Activated T-helper 2 cell treated with anti-CD3 and anti-CD28 coated beads, Interferon-gamma antibody, Interleukin-2, Interleukin-4, amounts not matched to agents 10 μg/mL and 5 μg/mL and 100 μg/mL, durations not matched to agents 14 hours and 24 hours and 36 hours (primary cell): ENCODE measurements at places on chromosomes 7 and 10.

DNA sequence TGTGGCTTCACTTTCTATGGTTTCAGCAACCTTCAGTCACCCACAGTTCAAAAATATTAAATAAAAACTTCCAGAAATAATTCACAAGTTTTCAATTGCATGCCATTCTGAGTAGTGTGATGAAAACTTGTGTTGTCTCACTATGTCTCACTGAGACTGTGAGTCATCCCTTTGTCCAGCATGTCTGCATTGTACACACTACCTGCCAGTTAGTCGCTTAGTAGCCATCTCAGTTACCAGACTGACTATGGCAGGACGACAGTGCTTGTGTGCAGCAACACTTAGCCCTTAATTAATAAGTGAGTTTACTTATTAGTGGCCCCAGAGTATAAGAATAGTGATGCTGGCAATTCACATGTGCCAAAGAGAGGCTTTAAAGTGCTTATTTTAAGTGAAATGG, 22.5 kb downstream of the CCDC186 start:
- H3K27ac ChIP-seq, result no peak overlapping the region
- no peak overlapping the region for H3K4me3 ChIP-seq
- no peaks in the 10 kb centered on the region for H3K27me3 ChIP-seq

DNA sequence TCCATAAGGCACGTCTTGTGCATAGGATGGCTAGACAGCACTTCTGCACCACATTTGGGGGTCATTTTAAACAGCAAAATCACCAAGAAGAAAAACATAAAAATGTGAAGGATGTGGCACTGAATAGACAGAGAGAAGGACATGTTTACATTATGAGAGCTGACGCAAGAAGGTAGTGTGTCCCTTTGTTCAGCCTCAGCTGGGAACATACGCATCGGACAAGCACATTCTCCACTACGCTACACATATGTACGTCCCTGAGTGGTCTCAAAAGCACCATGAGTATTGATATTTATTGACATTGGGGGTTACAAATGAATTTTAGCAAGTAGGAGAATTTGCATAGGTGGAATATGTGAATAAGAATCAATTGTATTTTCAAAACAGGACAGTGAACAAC, 20.2 kb downstream of the DDC start:
- no peaks in the 10 kb centered on the region for H3K27me3 ChIP-seq
- H3K4me1 ChIP-seq, result peaks cover 16% of the 10 kb centered on the region
- H3K4me3 ChIP-seq, result no peak overlapping the region
- no peak overlapping the region for H3K27ac ChIP-seq

GRCh38 chr10:132904181-132904813, 38.1 kb downstream of the CFAP46 start:
- H3K36me3 ChIP-seq, result no peaks in the 10 kb centered on the region
- no peaks in the 10 kb centered on the region for H3K27me3 ChIP-seq
- peak overlapping the region; percentile 4 for H3K27ac ChIP-seq

- H3K27me3 ChIP-seq, result no peaks in the 10 kb centered on the region
- H3K4me1 ChIP-seq, result peaks cover 20% of the 10 kb centered on the region
- DNase-seq, result no peak
- H3K4me3 ChIP-seq, result no peak overlapping the region
- H3K27ac ChIP-seq, result no peak overlapping the region
- peaks cover 6% of the 10 kb centered on the region for H3K36me3 ChIP-seq
Measured at GRCh38 chr7:117146059-117146458, 176.8 kb downstream of the WNT2 start.

- no peak overlapping the region for H3K27ac ChIP-seq
- DNase-seq, result no peak
- H3K4me3 ChIP-seq, result no peak overlapping the region
- no peaks in the 10 kb centered on the region for H3K4me1 ChIP-seq
Measured at GRCh38 chr10:61472090-61472674, 19.0 kb upstream of the TMEM26 start.

GRCh38 chr7:158016180-158017097, 571.2 kb downstream of the PTPRN2 start:
- no peak for DNase-seq
- H3K27ac ChIP-seq, result no peak overlapping the region
- no peak overlapping the region for H3K4me3 ChIP-seq
- H3K4me1 ChIP-seq, result no peaks in the 10 kb centered on the region
- no peaks in the 10 kb centered on the region for H3K36me3 ChIP-seq

DNA sequence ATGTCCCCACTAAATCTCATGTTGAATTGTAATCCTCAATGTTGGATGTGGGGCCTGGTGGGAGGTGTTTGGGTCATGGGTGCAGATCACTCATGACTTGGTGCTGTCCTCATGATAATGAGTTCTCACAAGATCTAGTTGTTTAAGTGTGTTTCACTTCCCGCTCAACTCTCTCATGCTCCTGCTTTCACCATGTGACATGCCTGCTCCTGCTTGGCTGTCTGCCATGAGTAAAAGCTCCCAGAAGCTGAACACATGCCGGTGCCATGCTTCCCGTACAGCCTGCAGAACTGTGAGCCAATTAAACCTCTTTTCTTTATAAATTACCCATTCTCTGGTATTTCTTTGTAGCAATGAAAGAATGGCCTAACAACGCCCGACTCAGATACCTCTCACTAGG, 6.2 kb upstream of the PSTK start:
- no peaks in the 10 kb centered on the region for H3K4me1 ChIP-seq
- H3K4me3 ChIP-seq, result no peak overlapping the region
- peaks cover 11% of the 10 kb centered on the region for H3K27me3 ChIP-seq
- H3K36me3 ChIP-seq, result no peaks in the 10 kb centered on the region
- no peak overlapping the region for H3K27ac ChIP-seq

DNA sequence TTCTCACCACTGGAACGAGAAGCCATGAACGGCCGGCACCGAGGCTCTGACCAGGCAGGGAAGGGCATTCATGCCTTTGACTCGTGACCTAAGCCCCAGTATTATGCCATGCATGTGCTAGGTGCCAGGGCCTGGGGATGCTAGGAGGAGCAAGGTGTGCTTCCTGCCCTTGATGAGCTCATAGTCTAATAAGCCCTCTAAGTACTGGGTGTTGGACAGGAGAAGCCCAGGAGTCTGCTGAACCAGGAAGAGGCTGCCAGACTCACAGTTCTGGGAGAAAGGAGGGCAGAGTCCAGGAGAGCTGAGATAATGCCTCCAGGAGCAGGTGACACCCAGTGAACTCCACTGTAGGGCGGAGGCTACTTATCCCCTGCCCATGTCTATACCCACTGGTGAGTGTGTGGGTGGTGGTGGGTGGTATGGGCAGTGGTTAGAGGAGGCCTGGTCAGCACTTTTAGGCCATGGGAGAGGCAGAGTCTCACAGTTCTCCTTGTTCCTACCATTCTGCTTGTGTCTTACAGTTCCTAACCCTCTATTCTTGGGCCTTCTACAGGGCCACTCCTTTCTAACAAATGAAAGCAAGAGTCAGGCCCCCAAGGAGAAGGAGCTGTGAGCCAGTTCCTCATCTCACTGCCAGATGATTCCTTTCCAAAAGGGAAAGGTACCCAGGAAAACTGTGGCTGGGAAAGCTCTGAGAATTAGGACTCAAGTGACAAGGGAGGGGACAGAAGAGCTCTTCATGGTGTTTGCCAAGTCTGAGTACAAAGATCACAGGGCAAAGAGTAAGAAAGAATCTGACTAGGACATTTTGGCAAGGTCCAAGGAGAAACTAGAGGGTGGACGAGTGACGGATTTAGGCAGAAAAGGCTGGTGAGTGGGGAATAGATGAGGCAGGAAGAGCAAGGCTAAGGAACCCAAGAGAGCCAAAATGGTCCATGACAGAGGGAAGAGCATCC, 3.6 kb upstream of the MXI1 start:
- H3K36me3 ChIP-seq, result no peaks in the 10 kb centered on the region
- H3K27me3 ChIP-seq, result peaks cover 55% of the 10 kb centered on the region
- H3K27ac ChIP-seq, result no peak overlapping the region
- no peak overlapping the region for H3K4me3 ChIP-seq
- H3K4me1 ChIP-seq, result peaks cover 21% of the 10 kb centered on the region
- no peak for DNase-seq

GRCh38 chr10:120805014-120805812, 45.9 kb upstream of the WDR11 start:
- no peak for DNase-seq
- no peaks in the 10 kb centered on the region for H3K27me3 ChIP-seq
- no peaks in the 10 kb centered on the region for H3K4me1 ChIP-seq
- H3K27ac ChIP-seq, result no peak overlapping the region
- no peaks in the 10 kb centered on the region for H3K36me3 ChIP-seq

GRCh38 chr10:71255550-71255807, 43.1 kb downstream of the UNC5B start:
- no peak for DNase-seq
- no peak overlapping the region for H3K27ac ChIP-seq
- H3K4me3 ChIP-seq, result no peak overlapping the region
- no peaks in the 10 kb centered on the region for H3K27me3 ChIP-seq

GRCh38 chr10:30029872-30030256, 29.5 kb downstream of the JCAD start:
- no peak for DNase-seq
- H3K27ac ChIP-seq, result no peak overlapping the region
- H3K4me3 ChIP-seq, result peak overlapping the region; percentile 97
- H3K27me3 ChIP-seq, result no peaks in the 10 kb centered on the region

DNA sequence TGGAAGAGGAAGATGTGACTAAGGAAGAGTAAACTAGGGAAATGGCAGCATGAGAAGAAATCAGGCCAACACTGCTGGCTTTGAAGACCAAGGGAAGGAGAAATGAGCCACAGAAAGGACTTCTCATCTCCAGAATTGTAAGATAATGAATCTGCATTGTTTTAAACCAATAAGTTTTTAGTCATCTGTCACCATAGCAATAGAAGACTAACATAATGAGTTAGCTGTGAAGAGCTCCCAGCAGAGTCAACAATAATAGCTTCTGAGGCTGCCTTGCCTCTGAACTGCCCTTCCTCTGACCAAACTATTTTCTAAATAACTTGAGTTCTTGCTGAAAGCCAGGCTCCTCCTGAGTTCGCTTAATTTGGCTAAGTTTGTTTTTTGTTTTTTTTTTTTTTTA, 103.6 kb downstream of the CACNA2D1 start:
- H3K4me1 ChIP-seq, result no peaks in the 10 kb centered on the region
- no peak overlapping the region for H3K27ac ChIP-seq
- no peaks in the 10 kb centered on the region for H3K27me3 ChIP-seq

DNA sequence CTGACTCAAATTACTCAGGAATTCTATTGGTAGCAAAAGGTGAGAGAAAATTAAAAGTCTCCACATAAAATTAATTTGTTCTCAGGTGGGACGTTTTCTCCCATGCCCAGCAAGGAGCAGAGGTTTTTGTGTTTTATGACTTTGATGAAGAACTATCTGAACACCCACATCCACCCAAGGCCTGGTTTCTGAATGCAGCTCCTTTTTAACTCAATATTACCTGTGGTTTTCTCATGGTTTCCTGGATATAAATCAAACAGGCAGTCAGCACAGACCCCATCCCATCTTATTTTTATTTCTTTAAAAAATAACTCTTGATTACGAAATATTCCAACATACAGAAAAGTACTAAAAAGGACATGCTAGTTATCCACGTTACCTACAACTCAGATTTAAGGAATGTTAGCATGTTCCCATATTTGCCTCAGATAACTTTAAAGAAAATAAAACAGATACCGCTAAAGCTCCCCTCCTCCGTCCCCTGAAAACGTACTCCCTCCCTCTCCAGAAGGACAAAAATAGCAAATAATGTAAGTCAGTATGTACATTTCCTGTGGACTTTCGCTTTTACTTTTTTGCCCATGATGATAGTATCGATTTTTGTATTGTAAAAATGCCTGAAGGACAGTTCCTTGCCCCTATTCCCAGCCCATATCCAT, 43.4 kb downstream of the GLI3 start:
- H3K4me3 ChIP-seq, result no peak overlapping the region
- peaks cover 4% of the 10 kb centered on the region for H3K27me3 ChIP-seq
- no peak overlapping the region for H3K27ac ChIP-seq
- peaks cover 3% of the 10 kb centered on the region for H3K4me1 ChIP-seq

- no peaks in the 10 kb centered on the region for H3K27me3 ChIP-seq
- no peak overlapping the region for H3K4me3 ChIP-seq
- H3K36me3 ChIP-seq, result peaks cover 17% of the 10 kb centered on the region
- DNase-seq, result no peak
Measured at GRCh38 chr7:151374726-151375125, 33.1 kb downstream of the NUB1 start.

DNA sequence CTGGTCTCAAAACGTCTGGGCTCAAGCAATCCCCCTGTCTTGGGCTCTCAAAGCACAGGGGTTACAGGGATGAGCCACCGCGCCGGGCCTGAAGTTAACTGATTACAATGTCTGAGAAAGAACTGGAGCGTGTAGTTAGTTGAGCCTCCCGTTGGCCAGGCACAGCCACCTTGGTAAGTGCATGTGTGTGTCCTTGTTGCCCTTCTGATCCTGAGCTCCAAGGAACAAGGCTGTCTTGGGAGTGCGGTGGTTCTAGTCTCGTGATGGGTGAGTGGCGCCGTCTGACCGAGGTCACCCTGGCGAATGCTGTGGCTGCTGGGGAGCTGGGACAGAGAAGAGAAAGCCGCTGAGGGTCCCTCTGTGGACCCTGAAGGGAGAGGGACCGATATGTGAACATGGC, 50.5 kb downstream of the PITRM1 start:
- no peak for DNase-seq
- no peaks in the 10 kb centered on the region for H3K27me3 ChIP-seq
- no peak overlapping the region for H3K27ac ChIP-seq
- H3K4me1 ChIP-seq, result no peaks in the 10 kb centered on the region

DNA sequence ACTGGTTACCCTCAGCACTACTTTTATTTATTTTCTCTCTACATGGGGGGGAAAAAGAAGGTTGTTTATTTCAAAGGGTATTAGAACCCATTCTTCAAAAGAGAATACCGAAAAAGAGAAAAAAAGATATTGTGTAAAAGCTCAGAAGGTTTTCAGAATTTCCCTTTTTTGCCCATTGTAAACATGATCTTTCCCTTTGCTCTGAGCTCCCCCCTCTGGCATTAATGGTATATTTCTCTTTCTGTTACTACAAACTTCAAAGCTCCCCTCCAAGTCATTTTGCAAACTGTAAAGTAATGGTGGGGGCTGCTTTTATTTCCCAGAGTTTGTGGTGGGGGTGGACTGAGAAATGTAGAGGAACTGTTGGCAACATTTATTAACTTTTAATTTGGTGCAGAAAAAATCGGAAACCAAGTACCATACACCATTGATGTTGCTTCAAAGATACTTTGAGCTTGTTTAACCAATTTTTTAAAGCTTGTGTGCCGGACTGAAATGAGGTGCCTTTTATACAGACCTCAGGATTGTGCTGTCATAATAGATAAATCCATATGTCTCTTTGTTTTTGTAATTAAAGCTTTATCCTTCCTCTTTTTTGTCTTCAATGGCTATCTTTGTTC, 181.5 kb downstream of the EXOC4 start:
- H3K36me3 ChIP-seq, result peaks cover 7% of the 10 kb centered on the region
- no peak overlapping the region for H3K27ac ChIP-seq
- DNase-seq, result no peak
- H3K4me1 ChIP-seq, result peaks cover 17% of the 10 kb centered on the region
- no peak overlapping the region for H3K4me3 ChIP-seq

DNA sequence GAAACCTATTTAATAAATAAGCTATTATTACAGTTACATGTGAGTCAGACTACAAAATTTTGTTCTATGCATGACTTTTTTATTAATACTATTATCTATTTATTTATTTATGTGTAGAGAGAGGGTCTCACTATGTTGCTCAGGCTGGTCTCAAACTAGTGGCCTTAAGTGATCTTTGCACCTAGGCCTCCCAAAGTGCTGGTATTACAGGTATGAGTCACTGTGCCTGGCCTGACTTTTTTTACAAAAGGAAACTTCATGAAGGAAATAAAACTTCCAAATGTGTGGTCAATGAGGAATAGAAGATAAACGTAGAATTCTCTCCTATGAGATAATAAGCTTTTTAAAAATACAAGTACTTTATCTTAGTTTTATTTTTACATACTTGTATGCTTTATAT, 19.0 kb downstream of the COL28A1 start:
- H3K4me3 ChIP-seq, result no peak overlapping the region
- H3K36me3 ChIP-seq, result no peaks in the 10 kb centered on the region
- peaks cover 11% of the 10 kb centered on the region for H3K27me3 ChIP-seq
- DNase-seq, result no peak
- H3K27ac ChIP-seq, result no peak overlapping the region
